ENCODE measurements at places on chromosomes 1 and 21.

- ATAC-seq, result peak; percentile 89
These were observed at the start of gene C2CD2 for GRCh38 chr21:41953831-41954653. Gene C2CD2, minus strand, starts transcription at chr21:41954018. Its CDS starts 370 bp downstream, at chr21:41953648.

GRCh38 chr1:158153746-158154444 lies 26.8 kb upstream of the CD1D start:
- no peak for ATAC-seq

DNA sequence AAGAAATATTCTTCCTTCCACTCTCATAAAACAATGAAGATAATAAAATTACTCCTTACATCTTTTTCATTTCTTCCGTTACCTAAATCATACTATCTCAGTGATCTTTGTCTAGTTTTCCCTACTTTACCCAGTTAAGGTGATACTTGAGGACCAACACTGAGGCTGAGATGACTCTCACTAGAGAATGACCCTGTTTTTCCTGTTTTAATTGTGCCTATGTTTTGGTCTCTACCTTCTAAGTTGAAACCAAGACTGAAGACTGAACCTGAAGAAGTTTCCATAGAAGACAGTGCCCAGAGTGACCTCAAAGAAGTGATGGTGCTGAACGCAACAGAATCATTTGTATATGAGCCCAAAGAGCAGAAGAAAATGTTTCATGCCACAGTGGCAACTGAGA lies 25.1 kb downstream of the AIM2 start:
- ATAC-seq, result no peak

DNA sequence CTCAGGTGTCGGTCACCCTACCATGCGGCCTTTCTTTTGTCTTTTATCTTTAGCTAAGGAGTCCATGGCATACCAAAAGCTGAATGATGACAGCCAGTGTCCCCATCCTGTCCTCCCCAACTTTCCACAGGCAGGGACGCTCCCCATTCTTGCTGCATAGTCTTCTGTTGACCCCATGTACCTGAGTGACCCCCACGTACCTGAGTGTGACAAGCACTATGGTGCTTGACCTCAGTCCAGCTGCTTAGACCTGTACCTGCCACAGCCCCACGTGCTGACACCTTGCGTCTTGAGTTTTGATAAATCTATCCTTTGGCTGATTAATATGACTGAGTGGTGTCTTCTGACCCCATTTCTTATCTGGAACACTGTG lies 26.9 kb downstream of the SKI start:
- ATAC-seq, result no peak

- ATAC-seq, result peak; percentile 78
These were observed 17.0 kb downstream of the MKNK1 start for GRCh38 chr1:46587069-46587468.

- ATAC-seq, result no peak
These were observed 31.4 kb upstream of the BECN2 start for GRCh38 chr1:241926141-241926540.

- ATAC-seq, result no peak
These were observed 113.1 kb downstream of the ITSN1 start for GRCh38 chr21:33755354-33755753.

- ATAC-seq, result peak; percentile 69
These were observed 529 bp downstream of the MPZL1 start for GRCh38 chr1:167722152-167722869.

DNA sequence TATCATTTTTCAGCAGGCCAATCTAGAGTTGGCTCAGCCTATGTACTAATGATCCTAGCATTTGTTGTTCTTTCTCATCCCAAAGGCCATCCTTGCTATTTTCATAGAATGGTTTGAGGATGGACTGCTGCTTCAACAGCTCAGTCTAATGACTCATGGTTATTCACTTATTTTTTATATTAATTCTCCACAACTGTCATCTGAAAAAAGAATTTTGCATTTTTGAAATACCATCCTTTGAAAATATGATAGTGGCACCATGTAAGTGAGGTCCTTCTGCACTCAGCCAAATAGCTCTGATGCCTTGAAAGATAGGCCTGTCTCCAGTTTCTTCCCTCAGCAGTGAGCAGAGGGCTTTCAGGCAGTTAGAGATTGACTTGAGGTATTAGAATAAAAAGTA lies 377.5 kb downstream of the LMO4 start:
- ATAC-seq, result no peak

DNA sequence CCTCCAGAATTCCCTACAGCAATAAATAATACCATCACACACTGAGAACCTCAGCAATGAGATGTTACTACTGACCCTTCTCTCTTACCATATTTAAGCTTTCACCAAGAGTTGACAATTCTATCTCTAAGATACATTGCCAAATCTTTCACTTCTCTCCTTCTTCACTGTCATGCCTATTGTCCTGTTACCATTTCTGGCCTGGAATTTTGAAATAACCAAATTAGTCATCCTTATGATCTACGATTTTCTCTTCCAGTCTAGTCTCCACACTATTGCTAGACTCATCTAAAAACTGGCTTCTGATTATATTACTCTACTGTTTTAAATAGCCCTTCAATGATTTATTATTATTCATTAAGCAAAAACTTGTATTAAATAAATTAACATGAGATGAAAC lies 656.1 kb upstream of the ADGRL4 start:
- ATAC-seq, result no peak

DNA sequence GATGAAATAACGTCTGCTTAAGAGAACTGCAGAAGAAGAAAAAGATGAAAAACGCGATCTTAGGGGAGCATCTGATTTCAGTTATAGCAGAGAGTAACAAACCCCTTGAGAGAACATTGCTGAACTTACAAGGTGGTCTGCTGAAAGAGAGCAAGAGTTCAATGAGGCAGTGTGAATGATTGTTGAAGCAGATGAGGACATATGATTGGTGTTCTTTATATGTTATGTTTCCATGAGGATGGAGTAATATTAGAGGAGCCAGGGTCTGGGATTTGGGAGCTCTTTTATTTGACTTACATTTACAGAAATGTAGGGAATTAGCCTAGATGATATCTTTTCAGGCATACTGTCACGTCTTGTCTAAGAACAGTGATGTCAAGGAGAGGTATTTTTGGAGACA lies 1302.0 kb downstream of the KCNT2 start:
- ATAC-seq, result no peak

DNA sequence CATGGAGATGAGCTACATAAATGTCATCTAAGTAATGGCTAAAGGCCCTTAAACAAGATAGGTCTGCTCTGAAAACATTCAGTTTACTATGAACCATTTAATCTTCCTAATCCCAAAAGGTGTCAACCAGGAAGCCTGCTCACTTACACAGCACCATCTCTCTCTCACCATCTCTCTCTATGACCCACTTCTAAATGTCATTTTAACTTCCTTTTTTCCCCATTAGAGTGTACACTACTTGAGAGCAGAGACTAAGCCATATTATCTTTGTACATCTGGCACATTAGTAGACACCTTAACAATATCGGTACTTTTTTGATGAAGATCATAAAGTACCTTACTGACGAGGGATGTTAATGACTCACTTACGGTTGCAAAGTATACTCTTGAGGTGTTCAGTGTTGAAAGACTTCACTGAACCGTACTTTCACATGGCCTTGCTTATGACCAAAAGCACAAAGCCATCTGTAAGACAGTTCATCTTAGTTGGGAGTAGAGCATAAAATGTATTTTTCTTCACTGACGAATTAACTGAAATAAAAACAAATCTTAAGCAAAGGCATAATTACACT lies 25.4 kb downstream of the FBXO42 start:
- no peak for ATAC-seq

GRCh38 chr1:59414406-59415133 lies 117.7 kb downstream of the FGGY start:
- ATAC-seq, result no peak

DNA sequence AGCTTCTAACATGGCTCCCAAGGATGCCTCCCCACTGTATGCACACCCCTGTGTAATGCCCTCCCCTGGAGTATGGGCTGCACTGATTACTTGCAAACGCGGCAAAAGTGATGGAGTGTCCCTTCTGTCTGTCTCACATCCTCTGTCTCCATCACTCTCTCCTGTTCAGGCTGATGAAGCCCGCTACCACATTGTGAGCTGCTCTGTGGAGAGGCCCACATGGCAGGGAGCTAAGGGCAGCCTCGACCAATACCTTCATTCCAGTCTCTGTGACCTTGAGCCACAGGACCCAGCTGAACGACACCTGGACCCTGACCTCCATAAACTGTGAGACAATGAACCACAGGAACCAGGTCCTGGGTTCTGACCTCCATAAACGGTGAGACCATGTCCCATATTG lies 154.1 kb upstream of the ETV3 start:
- no peak for ATAC-seq

- ATAC-seq, result no peak
These were observed 119.2 kb downstream of the RWDD3 start for GRCh38 chr1:95353194-95353593.

GRCh38 chr1:145845144-145845513 lies 301 bp upstream of the NUDT17 start:
- ATAC-seq, result peak; percentile 46

GRCh38 chr1:94265906-94266305 lies 28.5 kb upstream of the ARHGAP29 start:
- ATAC-seq, result no peak

GRCh38 chr1:29330856-29331255 lies 94.5 kb downstream of the PTPRU start:
- no peak for ATAC-seq

DNA sequence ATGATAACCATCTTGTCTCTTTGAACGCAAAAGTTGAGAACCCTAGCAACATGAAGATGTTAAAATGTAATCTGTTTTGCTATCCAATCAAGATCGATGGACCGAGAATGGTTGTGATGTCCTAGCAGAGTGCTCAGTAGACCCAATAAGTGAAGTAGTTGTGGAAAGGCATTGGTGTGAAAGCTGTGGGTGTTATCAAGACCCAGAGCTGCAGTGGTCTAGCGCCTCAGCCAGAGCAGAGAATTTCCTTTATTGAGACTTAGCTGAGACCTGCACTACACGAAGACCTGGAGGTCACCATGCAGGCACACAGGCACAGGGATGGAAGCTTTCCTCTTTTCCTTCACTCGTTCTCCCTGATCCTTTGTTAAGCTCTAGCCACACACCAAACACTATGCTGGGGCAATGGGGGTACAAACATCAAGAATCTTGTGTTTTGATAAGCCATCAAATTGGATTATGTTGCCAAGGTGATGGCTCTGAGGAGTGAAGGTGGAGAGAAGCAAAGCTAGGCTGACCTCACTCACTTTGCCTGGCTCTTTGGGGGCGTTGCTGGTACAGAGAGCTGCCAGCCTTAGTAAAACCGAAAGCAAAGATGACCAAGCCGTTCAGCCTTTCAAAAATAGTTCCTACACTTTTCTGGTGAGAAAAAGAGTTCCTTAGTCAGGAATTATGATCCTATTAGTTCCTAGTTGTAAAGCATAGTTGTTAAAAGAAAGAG lies 24.1 kb downstream of the METTL13 start:
- no peak for ATAC-seq

- ATAC-seq, result no peak
These were observed 28.5 kb upstream of the PRELP start for GRCh38 chr1:203447151-203447550.

DNA sequence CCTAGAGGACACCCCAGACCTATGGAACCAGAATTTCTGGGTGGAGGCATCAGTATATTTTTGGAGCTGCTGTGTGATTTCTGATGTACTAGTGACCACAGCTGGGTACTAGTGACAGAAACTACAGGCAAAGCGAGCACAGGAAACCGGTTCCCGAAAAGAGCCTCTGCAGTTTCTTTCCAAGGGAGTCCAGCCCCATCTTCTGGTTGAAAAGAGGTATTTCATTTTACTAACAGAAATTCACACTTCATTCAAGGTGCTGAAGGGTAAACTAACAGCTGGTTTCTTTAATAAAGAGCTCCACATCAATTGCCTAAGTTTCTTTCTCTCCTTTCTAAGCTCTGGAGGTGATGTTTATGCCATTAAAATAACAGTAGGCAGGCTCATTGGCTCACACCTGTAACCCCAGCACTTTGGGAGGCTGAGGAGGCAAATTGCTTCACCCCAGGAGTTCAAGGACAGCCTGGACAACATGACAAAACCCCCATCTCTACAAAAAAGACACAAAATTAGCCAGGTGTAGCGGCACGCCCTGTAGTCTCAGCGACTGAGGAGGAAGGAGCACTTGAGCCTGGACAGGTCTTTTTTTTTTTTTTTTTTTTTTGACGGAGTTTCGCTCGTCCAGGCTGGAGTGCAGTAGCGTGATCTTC lies 22.0 kb downstream of the THAP3 start:
- ATAC-seq, result peak; percentile 64

DNA sequence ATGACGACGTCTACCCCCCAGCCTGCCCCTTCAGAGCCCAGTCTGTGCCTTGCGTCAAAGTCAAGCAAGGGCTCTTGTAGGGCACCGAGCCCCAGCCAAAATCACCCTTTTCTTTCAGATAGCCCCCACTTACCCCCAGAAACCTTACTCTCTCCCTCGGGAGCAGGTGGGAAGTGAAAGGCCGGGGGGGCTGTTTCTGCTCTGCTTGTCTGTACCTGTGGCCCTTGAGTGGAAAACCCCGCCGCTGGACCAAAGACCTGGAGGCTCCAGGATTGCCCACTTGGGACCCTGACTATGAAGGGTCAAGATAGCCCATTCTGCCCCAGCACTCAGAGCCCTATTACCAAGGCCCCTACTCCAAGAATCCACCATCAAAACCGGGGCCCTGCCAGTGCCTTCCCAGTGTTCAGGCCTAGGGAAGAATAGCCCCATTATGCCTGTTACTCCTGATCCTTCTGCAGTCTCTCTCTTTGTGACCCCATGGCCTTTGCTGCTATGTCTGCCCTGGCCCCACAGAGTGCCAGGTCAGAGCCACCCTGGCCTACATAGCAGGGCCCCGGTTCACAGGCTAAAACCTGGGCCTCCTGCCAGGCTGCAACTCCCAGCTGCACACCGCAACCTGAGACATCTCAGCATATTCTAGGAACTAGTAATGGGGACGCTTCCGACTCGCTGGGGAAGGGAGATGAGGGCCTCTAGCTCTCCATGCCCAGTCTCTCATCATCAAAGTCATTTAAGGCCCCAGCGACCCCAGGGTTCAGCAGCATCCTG lies 22.2 kb upstream of the HPDL start:
- ATAC-seq, result no peak

DNA sequence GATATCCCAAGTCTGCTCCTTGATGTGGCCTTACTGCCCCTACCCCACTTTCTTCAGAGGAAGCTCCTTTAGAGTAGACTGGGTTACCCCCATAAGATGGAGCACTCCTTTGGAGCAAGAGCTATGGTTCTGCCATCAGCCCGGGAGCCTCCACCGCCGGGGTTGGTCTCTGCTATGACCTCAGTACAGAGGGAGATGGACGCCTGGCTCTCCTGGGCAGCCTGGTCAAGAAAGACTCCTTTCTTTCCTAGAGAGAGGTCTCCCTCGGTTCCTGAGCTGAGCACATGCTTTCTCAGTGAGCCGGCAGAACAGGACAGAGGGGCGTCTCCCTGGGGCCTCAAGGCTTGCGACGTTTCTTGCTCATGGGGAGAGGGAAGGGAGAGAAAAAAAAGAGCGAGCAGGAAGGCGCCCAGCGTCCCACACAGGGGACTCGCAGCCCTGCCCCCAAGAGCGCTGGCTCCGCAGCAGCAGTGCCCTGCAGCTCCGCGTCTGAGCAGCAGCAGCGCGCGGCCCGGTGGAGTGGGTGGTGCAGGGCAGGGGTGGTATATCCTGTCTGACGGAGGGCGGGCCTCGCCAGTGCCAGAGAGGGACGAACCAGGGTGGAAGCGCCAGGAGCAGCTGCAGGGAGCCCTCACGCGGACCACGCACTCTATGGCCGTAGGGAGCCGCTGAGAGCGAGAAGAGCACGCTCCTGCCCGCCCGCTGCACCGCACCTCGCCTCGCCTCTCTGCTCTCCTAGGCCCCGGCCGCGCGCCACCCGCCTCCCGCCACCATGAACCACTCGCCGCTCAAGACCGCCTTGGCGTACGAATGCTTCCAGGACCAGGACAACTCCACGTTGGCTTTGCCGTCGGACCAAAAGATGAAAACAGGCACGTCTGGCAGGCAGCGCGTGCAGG lies at the start of gene PKP1:
TSS of gene PKP1 (plus strand) at position 576 of the 899 bp plus-strand sequence. CDS start at position 773, 197 bp downstream.
- ATAC-seq, result peak; percentile 47
